Activated B cell treated with CpG ODN at 0.5 μM for 24 hours (primary cell): ENCODE measurements at places on chromosomes 16 and 17. TPM values are rescaled to one million over a fixed set of nuclear protein-coding genes. Genes with fewer than 3 reads are reported as not detected.

GRCh38 chr17:64390044-64390443, 616 bp downstream of the PECAM1 start:
- DNase-seq: no peak

HOXB4 gene
- 0.88 and 1.4 TPM in 2 replicates for total RNA-seq

NACA2 gene
- total RNA-seq: not detected in 2 replicates

DNA sequence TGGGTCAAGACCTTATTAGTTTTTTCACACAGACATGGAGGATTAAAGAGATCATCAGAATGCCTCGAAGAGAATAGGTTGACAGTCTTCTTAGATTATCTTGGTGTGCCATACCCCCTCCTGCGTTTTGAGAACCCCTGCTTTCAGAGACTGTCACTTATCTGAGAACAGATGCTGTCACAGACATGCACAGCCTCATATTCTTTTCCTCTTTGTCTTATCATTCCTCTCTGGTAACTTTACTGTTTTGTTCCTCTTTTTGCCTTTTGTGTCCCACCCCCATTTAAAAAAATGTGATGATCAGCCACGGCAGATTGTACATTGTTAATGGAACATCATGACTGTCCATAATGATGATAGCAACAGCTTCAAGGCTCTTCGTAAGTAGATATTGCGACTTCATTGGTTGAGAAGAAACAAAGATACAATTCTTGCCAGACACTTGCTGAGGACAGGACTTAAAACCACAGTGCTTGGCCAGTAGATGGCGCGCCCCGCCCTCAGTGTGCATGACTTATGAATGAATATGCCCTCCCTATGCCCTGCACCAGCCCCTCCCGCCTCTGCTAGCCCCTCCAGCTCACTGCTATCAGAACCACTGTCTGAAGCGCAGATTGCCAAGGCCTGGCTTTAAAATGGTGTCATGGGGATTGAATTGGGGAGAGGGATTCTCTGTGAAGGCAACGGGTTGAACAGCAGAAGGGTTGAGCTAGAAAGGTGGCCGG, 2.6 kb upstream of the PITPNC1 start:
- peak; percentile 76 for DNase-seq

SMARCE1 gene
- total RNA-seq: 140 TPM in 2 replicates

WNT9B gene
- total RNA-seq: not detected in 2 replicates

GRCh38 chr17:48961516-48962233, 6.7 kb downstream of the GIP start:
- DNase-seq: no peak

CCL14 gene
- not detected in 2 replicates for total RNA-seq

GRCh38 chr17:72763981-72764380, 328.5 kb downstream of the SLC39A11 start:
- DNase-seq: no peak

DNA sequence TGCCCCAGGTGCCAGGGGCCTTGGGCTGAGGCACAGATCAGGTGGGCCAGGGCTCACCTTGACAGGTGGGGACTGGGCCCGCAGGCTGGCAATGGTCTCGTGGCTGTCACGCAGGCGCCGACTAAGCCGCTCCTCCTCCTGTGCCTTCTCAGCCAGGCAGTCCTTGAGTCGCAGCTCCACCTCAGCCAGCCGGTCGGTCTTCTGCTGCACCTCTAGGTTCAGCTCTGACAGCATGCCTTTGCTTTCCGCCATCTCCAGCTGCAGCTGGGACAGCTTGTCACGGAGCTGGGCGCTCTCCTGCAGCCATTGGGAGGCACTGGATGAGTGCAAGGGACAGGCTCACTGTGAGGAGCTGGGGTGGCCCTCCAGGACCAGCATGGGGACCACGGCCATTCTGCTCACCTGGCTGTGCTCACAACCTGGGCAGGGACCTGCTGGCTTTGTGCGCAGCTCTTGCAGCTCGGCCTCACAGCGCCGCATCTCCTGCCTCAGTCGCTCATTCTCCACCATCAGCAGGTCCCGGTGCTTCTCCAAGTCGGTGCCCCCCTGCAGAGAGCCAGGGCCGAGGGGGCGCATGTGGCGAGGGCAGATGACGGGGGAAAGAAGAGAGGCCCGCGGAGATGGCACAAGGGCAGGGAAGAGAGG, 31.0 kb downstream of the KIFC3 start:
- no peak for DNase-seq

DNA sequence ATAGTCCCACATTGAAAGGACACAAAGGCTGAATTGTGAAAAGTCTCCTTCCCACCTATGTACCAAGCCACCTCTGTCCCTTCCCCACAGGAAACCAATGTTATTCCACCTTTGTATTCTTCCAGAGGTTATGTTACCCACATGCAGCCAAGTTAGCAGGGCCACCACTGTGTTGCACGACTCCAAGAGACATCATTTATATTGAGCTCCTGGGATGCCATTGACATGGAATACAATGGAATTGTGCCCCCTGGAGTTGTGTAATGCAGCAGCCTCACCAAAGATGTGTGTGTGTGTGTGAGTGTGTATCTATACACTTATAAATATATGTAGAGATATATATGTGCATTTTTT, 21.6 kb upstream of the MSI2 start:
- no peak for DNase-seq

DNA sequence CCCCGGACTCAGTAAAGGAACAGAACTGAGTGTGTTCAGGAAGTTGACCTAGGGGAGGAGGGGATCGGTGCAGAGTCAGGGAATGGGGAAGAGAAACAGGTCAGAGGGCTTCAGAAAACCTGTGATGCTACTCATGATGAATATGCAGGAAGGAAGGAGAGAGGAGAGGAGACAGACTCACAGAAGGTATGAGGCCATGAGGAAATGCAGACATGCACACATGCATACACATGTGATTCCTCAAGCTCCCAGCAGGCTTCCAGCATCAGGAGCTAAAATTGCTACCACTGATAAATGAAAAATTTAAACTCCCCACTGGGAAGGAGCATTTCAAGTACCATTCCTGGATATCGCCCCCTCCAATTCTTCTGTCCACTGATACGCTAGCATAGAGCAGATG, 262.6 kb downstream of the SLC39A11 start:
- no peak for DNase-seq

CDK5R1 gene
- 9.3 and 9.6 TPM in 2 replicates for total RNA-seq

DNA sequence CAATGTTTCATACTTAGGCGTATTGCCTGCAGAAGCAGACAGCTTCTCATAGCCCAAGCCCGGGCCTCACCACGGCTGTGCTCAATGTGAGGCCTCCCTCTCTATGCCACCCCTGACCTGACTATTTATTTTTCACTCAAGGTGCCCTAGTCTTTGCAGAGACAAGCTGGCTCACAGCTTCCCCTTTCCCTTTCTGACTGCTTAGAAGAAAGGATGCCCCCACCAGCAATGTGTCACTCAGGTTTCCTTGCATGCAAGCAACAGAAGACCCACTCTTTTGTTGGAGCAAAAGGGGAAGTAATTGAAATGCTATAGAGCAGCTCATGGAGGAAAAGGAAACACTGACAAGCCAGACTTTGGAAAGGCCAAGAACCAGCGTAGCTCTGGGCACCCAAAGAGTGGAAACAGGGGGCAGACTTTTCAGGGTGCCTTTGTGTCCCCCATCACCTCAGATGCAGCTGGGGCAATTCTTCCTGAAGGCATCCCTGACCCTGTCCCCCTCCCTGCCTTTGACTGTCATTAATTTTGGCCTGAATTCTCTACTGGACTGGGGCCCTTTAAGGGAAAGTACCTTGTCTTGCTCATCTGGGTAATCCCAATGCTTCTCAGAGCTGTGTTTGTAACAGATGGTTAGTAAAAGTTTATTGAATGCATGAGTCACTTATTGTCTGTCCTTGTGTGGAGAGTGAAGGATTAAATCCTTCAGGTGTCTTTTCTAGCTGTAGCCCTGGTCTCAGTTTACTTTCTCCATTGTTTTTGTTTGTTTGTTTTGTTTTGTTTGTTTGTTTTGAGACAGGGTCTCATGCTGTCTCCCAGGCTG, 17.8 kb downstream of the RGS9 start:
- peak; percentile 30 for DNase-seq

DPEP2 gene
- 10.5 and 13.8 TPM in 2 replicates for total RNA-seq

DNA sequence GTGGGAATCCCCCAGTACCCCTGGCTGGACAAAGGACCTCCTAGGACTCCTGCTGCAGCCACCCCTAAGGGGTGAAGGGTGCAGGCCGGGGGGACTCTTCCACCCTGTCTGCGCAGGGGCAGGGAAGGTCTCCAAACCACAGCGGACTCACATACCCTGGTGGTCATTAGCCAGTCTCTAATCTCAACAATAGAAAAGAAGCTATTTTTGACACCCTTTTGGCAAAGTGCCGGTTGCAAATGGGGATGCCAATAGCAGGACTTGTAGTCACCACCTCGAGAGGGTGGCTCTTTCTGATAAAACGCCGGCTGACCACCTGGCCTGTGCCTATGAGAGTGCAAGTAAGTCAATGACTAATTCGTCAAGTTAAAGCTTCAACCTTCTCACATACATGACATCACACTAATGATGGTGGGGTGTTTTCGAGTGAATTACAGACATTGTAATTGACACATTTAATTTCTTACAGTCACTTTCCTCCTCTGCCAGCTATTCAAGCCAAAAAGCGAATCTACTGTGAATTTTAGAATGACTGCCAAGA, 23.1 kb upstream of the DNAH17 start:
- no peak for DNase-seq

CD300LG gene
- total RNA-seq: not detected in 2 replicates

KRT32 gene
- total RNA-seq: not detected in 2 replicates

DNA sequence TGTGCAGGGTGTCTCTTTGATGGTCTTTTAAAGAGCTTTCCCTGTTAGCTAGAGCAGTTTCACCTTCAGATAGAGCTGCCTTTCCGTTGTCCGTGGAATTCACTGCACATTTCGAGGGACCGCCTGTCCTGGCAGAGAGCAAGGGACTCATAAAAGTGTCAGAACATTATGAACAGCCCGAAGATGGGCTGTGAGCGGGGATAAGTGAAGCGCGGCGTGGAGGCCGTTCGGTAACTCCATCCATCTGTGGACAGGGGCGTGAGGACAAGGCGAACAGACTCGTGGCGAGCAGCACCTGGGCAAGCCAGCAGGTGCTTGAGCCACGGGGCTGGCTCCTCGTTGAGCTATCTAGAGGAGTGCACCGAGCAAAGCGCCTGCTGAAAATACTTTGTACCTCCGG, 371.2 kb downstream of the MAF start:
- no peak for DNase-seq

GRCh38 chr17:30677550-30678249, 146.8 kb downstream of the CRLF3 start:
- DNase-seq: no peak

DNA sequence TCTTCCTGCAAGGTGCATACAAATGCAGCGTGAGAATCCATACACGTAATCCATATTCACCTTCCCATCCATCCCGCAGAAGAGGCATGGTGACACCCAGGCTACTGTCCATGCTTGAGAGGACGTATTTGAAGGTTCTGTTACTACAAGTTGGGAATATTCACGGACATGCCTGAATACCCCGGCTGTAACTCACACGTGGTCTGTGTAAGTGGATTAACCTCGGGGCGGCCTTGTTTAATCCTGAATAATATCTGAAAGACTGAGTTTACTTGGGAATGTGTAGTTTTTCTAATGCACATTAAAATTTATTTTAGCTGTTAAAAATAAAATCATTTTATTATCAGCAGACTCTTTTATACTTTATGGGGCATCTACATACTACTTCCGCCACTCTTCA, 13.1 kb downstream of the CPSF4L start:
- DNase-seq: no peak

DNA sequence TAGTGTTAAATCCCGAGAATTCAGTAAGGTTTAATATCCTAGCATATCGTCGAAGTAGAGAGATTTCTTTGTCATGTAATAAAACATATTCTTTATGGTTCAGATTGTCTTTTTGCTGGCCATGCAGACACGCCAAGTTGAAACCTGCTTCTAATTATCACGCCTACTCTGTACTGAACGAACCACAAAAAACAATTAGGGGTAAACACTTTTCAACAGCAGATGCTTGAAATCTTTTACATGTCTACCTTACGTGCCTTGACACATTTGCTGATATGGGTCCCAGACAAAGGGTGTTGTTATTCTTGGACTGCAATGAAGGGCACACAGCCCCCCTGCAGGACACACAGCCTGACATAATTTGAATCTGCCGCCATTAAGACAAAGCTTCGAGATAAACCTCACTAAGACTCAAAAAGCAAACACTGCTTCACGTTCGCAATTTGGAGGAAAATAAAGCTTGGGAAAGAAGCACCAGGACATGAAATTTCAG, 13.3 kb downstream of the WIPI1 start:
- no peak for DNase-seq

GRCh38 chr17:76247304-76247703, 7.0 kb upstream of the RNF157 start:
- no peak for DNase-seq

- DNase-seq: no peak
Observed at GRCh38 chr17:74527081-74527480, 4.2 kb downstream of the CD300LB start.

- no peak for DNase-seq
Observed at GRCh38 chr17:1343554-1343953, 56.5 kb downstream of the YWHAE start.

- DNase-seq: no peak
Observed at GRCh38 chr16:15672514-15673167, 22.6 kb downstream of the NDE1 start.
